ENCODE measurements at places on chromosomes 3 and 15.
A peak's percentile ranks its signal among the peaks of the same experiment; 100 is the strongest.

- ATAC-seq: no peak
Measured at GRCh38 chr15:59166166-59166565, 40.5 kb upstream of the LDHAL6B start.

- no peak for ATAC-seq
Measured at GRCh38 chr15:80822676-80823075, 43.5 kb downstream of the CEMIP start.

- peak; percentile 48 for ATAC-seq
Measured at GRCh38 chr15:92921215-92922131, 21.3 kb downstream of the CHD2 start.

GRCh38 chr3:70916375-70917055, 604.1 kb upstream of the MDFIC2 start:
- no peak for ATAC-seq

GRCh38 chr3:98763076-98763475, at the start of gene ST3GAL6:
ST3GAL6 (plus strand) TSS chr3:98763340; CDS start chr3:98768441, 5,101 bp downstream.
- peak; percentile 27 for ATAC-seq

- peak; percentile 79 for ATAC-seq
Measured at GRCh38 chr15:67004142-67004541, 61.3 kb upstream of the SMAD3 start.

DNA sequence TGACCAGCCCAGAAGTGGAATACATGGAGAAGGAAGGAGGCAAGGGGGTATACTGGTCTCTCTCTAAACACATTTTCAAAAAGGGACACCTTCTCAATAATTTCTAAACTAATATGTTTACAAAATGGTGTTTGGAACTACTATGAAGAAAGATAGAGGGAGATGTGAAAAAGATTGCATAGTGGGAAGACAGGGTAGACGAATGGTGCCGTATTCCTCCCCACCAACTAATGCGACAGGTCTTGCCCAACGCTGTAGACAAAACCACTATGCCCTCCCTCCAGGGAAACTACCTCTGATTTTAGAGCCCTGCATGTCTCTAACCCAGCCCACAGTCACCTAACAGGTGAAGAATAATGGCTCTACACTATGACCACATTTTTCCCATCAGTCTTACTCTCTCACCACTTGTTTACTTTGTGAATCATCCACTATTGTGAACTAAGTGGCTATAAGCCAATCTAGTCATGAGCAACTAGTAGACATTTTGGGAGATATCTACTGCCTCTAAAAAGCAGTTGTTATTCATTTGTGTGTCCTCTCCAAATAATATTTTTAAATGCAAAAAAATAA, 108.2 kb upstream of the UBE2E2 start:
- no peak for ATAC-seq

GRCh38 chr3:33658991-33659848, 58.8 kb downstream of the CLASP2 start:
- ATAC-seq: peak; percentile 89

All from stimulated activated memory B cell treated with anti-CD40 and anti-IgM and Interleukin-4, amounts not matched to agents 10 μg/mL and 1 μg/mL and 100 μg/mL, for 72 hours (primary cell).